ENCODE measurements at places on chromosomes 13 and 19. TPM values are rescaled to one million over a fixed set of nuclear protein-coding genes. Genes with fewer than 3 reads are reported as not detected.

KLF5 gene
- polyA plus RNA-seq = 30.6 TPM

DNA sequence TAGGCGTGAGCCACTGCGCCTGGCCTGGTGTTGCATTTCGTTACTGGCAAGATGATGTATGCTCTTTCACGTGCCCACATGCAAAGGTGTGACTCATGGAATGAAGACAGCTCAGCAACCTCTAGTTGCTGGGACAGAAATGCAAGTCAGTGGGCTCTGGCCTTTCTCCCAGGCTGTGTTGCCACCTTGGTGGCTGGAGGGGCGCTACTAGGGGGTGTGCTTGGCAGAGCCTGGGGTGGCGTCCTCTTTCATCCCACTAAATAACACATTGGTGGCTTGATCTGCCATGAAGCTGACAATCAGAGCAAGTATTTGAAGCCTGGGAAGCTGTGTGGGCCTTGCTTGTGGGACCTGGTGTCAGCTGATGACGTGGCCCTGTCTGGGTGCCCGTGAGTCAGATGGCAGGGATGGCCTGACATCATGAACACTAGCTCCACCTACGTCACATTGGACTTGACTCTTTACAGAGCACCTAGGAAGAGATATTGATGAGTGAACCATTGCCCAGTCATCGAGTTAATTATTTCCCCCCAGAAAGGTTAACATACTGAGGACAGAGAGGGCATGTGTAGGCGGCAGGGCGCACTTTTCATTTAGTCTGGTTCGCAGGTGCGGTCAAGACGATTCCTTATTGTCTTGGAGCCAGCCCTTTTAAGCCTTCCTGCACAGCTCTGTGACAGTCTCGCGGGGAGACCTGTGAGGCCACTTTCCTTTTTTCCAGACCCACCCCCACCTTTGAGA lies 154.2 kb downstream of the TM9SF2 start:
- no peak for DNase-seq

GRCh38 chr19:32458500-32459123 lies 53.0 kb downstream of the DPY19L3 start:
- no peak for DNase-seq

ZBTB45 gene
- polyA plus RNA-seq = 11.8 TPM

GRCh38 chr13:77333594-77333993 lies 6.7 kb upstream of the MYCBP2 start:
- DNase-seq = no peak

DNA sequence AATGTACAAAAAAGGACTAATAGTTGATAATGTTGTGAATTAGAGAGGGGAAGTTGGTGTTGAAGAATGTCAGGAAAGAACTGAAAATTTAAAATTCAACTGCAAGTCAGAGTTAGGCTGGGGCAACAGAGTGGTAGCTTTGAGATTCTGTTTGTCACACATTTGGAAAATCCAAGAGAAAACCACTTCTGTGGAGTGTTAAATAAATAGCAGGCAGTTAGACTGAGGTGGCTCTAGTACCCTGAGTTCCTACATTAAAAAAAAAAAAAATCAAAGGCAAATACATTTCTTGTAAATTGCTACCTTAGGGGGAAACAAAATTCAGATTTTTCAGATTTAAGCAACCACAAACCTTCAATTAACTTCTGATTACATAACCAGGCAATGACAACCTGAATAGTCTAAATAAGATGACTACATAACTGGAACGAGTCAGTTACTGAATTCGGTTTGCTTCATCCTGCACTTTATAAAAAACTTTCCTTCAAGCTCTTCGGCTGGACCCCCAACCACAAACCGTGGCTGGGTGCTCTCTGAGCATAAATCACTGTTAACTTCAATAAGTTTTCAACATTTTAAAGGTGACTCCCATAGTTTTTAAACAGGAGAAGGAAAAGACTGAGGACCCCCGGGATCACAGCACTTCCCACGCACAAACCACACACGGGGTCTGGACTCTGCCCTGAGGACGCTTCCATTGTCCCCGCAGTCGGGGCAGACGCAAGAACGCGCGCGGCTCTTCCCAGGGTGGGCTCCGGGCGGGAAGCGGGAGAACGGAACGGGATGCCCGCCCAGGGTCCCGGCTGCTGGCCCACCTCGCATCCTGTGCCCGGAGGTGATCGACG lies 725 bp downstream of the ZNF682 start:
- peak; percentile 4 for DNase-seq

- no peak for DNase-seq
Measured at GRCh38 chr19:14606627-14607026, 23.7 kb downstream of the CLEC17A start.

- DNase-seq = no peak
Measured at GRCh38 chr19:54373781-54374631, 9.3 kb upstream of the LAIR1 start.

GRCh38 chr19:7744871-7745650 lies 2.3 kb downstream of the CD209 start:
- DNase-seq = no peak

TPP2 gene
- 61.5 TPM for polyA plus RNA-seq

- DNase-seq = no peak
Measured at GRCh38 chr13:43146400-43146799, 123.0 kb downstream of the DNAJC15 start.

GRCh38 chr19:13255041-13255718 lies 105.0 kb downstream of the IER2 start:
- no peak for DNase-seq

- DNase-seq = no peak
Measured at GRCh38 chr13:30323524-30323923, 16.2 kb upstream of the KATNAL1 start.

PRRG2 gene
- 9.3 TPM for polyA plus RNA-seq

DNA sequence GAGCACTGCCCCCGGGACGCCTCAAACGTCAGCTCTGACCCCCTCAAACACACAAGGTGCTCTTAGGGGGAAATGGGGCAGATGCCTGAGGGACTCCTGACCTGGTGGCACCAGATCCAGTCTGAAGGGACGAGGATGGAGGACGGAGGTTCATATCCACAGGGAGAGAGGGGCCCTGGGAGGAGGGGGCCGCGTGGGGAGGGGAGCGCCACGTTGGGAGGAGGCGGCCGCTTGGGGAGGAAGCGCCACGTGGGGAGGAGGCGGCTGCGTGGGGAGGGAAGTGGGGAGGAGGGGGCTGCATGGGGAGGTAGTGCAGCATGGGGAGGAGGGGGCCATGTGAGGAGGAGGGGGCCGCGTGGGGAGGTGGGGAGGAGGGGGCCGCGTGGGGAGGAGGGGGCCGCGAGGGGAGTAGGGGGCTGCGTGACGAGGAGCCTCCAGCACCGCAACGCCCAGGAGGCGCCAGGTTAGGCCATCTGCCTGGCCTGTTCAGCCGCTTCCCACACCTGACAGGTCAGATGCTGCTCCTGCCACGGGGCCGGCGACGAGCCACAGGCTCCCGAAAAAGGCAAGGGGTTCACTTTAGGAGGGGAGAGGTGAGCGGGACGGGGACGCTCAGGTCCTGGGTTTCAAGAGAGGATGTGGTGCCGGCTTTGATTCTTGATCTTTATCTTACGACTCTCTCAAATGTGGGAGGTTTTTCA lies 36.7 kb upstream of the C13orf46 start:
- DNase-seq = no peak

- no peak for DNase-seq
Measured at GRCh38 chr13:56332671-56333070, 808.0 kb upstream of the PRR20A start.

- DNase-seq = no peak
Measured at GRCh38 chr19:13122275-13122878, 4.3 kb downstream of the NACC1 start.

GRCh38 chr13:20168396-20168795 lies 7.5 kb upstream of the GJA3 start:
- no peak for DNase-seq

DNA sequence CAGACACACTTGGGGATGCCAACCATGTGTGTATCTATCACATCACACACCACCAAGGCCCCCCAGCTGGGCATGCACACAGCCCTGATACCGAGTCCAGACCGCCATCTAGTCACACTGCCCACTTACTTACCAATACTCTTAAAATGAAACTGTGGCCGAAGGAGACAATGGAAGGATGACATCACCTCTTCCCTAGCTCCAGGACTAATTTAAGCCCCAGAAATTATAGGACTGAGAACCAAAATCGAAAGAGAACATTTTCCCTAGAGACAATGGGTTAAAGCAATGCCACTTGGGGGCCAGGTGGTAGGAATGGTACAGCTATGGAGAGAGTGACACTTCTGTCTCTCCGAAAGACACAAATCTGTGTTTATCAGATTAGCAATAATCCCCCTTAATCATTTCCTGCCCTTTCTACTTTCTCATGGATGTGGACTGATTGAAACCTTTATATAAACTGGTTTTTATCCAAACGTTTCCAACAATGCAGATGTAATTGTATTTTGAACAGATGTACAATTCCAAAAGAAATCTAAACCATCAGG lies 663 bp upstream of the GGACT start:
- DNase-seq = no peak

GRCh38 chr19:46023311-46023779 lies 492 bp upstream of the PGLYRP1 start:
- DNase-seq = no peak

DNA sequence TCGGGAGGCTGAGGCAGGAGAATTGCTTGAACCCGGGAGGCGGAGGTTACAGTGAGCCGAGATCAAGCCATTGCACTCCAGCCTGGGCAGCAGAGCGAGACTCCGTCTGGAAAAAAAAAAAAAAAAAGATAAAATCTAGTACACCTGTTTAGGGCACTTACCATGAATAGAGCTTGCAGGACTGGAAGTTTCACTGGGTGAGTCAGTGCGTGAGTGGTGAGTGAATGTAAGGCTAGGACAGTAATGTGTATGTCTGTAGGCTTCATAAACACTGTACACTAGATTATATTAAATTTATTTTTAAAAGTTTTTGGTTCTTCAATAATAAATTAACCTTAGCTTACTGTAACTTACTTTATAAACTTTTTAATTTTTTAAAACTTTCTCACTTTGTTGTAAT lies 22.9 kb downstream of the PPP5C start:
- DNase-seq = no peak

GRCh38 chr19:18119717-18120105 lies 22.1 kb downstream of the MAST3 start:
- no peak for DNase-seq

KPTN gene
- 12.8 TPM for polyA plus RNA-seq

DNA sequence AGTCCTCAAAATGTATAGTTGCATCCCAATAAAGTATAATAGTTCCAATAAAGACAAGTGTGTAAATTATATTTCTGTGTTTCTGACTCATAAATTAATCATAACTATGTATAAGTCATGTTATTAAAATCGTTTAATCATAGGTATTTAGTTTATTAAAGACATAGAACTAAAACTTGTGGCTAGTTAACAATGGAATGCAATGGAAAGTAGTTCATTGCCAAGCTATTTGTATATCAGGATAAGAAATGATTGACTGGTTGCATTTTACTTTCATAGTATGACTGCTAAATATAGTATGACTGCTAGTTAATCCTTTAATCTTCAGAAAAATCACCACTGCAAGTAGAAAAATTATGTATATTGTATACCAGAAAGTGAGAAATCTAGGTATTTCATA lies 16.9 kb downstream of the COG3 start:
- DNase-seq = no peak

Measured in right renal pelvis (tissue), 4 donors.